ENCODE measurements at places on chromosomes 6 and 20.
A peak's percentile ranks its signal among the peaks of the same experiment; 100 is the strongest.

DNA sequence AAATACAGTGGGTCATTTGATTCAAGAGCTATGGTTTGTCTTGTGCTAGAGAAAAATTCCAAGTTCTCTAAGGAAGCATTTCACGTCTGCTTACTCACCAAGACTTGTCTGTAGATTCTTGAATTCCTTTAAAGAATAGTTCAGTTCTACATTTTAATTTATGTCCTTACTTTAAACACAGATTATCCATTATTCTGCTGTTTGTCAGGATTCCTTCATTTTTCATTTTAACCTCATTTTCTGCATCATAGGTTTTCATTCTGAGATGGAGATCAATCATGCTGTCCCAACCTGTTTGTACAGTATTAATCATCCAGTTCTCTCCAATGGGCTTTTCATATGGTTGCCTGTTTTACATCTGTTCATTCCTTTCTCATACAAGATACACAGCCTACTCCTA, 24.5 kb upstream of the POPDC3 start:
- no peak for DNase-seq

GRCh38 chr6:43786664-43787329, 16.8 kb downstream of the VEGFA start:
- DNase-seq, result no peak

GRCh38 chr20:51579137-51579536, 36.6 kb upstream of the NFATC2 start:
- no peak for DNase-seq

DNA sequence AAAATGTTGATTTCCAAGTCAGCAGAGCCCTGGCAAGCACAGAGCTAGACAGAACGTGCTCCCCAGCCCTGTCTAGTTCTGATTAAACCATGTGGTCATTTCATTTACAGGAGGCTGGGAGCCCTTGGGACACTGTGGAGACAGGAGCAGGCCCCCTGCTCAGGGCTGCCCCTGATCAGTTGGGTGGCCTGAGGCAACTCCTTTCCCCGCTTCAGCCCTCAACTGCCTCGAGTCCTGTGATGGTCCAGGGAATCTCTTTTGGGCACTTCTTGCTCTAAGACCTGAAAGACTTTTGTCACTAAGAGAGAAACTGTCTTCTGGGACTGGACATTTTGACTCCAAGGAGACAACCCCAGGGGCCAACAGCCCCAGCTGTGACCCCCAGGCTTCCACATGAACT, 13.5 kb downstream of the DYNLRB1 start:
- DNase-seq, result no peak

DNA sequence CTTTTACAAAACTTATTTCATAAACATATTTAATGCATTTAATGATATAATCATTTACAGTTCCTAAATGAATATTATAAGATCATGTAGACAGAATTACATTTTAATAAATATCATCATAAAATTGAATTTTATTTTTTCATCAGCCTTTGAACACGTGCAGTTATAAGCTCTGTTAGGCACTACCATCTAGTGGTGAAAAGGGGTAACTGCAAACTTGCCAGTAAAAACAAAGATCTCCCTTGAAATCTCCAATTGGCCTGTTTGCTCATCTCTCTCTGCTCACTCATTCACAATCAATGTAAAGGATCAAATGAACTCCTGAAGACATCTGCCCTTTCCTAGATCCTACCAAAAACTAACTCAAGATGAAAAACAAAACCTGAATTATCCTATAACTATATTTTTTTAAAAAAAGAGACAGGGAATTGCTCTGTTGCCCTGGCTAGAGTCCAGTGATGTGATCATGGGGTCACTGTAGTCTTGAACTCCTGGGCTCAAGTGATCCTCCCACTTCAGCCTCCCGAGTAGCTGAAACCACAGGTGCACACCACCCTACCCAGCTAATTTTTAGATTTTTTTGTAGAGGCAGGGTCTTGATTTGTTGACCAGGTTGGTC, 31.7 kb downstream of the SAMHD1 start:
- peak; percentile 18 for DNase-seq

- no peak for DNase-seq
Measured at GRCh38 chr6:84512391-84512790, 252.0 kb downstream of the TBX18 start.

DNA sequence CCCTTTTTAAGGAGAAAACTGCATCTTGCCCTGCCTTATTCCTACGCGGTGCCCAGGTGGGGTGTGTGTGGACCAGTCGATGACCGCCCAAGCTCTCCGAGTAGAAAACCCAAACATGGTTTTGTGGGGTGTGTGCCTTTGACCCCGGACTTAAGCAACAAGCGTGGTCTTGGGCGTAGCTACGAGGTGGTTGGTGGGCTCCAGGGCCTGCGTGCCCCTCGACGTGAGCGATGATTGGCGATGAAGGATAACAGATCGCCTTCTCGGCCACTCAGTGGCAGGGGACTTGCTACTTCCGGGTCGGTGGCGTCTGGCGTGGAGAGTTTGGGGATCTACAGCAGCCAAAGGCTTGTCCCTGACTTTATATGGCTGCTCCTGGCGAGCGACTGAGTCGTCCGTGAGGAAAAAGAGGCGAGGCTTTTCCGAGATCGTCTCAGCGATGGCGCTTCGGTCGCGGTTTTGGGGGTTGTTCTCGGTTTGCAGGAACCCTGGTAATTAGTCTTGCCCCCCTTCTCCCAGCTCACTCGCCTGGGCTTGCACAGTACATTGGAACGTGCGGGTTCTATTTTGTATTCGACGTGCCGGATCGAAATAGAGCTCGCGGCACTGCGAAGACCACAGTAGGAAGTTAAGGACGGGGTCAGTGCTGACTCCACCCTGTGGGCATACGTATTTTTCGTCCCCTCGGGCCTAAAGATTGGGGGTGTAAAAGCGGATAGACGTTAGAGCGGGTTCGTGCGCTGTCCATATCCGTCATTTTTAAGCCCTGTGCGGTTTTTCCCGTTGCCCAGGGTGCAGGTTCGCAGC, at the start of gene MRPL18:
Gene MRPL18 (plus strand): TSS at position 319 of the 807 bp plus-strand sequence. CDS start 121 bp downstream, at position 440.
- DNase-seq, result peak; percentile 87

GRCh38 chr6:28371706-28372451, 22.1 kb downstream of the ZKSCAN3 start:
- no peak for DNase-seq

DNA sequence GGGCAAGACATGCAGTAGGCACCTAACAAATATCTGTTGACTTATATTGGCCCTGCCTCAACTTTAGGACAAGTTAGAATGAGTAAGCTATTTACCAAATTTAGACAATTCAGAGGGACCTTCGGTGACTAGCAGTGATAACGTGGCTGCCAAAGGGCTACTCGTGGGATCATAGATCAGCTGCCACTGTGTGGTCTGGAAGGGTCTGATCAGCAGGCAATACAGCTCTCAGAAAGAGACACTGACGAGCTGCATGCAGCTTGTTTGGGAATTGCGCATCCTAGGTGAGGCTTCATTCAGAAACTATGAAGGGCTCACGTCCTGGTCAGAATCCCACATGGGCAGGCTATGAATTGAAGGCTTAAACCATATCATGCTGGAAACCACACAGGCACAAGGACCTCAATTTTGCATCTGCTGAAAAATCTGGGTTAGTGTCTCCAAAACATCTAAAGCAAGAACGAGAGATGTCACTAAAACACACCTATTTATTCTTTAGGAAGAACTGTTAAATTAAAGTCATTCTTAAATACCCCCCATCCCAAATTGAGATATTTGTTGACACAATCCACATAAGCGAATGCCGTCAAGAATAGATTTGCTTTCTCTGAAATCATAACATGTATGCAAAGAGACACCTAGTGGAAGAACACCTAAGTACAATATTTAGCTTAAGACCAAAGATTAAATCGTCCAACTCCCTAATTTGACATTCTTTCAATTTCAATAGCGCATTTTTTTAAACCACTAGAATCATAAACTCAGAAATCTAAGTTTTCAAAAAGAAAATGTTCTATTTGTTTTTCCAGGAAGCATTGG, 79.6 kb downstream of the IPCEF1 start:
- peak; percentile 72 for DNase-seq

DNA sequence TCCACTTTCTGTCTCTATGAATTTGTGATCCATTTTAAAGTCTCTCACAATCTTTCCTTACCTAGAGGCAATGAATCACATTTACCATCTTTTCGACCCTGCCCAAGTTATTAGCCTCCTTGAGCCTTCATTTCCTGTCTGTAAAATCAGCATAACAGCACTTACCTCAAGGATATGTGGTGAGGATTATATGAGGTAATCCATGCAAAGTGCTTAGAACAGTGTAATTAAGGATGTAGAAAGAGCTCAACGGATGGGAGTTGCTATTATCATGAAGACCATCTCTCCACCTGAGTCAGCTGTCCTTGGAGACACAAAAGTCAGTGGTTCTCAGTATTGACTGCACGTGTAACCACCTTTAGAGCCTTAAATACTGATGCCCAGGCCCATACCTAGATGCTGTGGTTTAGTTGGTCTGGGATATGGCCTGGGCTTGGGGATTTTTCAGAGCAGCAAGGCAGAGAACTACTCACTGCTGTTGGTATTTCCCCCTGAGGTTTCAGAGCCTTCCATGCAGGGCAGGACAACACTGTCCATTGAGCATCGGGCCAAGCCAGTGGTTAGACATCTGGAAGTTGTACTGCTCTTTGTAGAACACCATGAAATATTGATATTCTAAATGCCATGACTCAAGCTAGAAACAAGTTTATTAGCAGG, 55.8 kb downstream of the LYRM2 start:
- no peak for DNase-seq

GRCh38 chr6:34179106-34179720, 33.3 kb upstream of the GRM4 start:
- DNase-seq, result no peak

GRCh38 chr20:58366866-58367265, 22.2 kb upstream of the VAPB start:
- DNase-seq, result no peak

GRCh38 chr6:113352029-113352801, 504.9 kb upstream of the MARCKS start:
- no peak for DNase-seq

- DNase-seq, result no peak
Measured at GRCh38 chr6:157535340-157536222, 154.6 kb downstream of the ZDHHC14 start.

DNA sequence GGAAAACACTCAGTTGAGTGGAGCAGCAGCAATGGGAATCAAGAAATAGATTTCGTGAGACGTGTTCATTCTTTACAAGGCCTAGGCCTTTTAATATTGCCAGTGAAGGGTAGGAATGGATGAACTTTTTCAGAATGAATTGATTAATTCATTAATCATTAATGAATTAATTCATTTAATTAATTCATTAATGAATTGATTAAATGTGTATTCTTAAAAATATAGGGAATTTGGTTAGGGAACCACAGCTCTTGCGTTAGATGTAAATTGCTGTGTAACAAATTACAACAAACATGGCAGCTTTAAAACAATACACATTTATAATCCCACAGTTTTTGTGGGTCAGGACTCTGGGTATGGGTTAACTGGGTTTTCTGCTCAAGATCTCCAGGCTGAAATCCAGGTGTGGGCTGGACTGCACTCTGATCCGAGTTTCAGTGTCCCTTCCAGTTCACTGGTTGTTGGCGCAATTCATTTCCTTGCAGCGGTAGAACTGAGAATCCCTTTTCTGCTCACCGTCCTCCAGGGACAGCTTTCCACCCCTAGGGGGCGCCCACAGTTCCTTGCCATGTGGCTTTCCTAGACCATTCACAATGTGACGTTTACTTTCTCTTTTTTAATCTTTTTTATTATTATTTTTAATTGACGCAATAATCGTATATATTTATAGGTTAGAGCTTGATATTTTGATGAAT, 32.8 kb upstream of the BCAS1 start:
- peak; percentile 0 for DNase-seq

- peak; percentile 90 for DNase-seq
Measured at GRCh38 chr6:37502703-37503291, 3.1 kb upstream of the CCDC167 start.

DNA sequence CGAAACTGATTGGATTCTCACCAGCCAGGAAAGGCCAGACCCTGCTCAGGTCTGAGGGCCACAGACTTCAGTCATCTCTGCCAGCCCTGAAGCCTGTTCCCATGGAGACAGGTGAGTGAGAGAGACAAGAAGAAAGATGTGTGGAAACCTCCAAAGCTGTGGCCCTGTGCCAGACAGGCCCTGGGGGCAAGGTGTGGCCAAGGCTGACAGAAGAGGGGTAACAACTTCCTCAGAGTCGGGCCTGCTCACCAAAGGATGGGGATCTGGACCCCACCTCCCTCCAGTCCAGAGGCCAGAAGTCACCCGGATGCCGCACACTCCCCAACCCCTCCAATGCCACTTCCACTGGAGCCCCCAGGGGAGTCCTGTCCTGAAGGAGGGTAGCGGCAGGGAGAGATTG, 73.6 kb downstream of the MDGA1 start:
- DNase-seq, result peak; percentile 22

DNA sequence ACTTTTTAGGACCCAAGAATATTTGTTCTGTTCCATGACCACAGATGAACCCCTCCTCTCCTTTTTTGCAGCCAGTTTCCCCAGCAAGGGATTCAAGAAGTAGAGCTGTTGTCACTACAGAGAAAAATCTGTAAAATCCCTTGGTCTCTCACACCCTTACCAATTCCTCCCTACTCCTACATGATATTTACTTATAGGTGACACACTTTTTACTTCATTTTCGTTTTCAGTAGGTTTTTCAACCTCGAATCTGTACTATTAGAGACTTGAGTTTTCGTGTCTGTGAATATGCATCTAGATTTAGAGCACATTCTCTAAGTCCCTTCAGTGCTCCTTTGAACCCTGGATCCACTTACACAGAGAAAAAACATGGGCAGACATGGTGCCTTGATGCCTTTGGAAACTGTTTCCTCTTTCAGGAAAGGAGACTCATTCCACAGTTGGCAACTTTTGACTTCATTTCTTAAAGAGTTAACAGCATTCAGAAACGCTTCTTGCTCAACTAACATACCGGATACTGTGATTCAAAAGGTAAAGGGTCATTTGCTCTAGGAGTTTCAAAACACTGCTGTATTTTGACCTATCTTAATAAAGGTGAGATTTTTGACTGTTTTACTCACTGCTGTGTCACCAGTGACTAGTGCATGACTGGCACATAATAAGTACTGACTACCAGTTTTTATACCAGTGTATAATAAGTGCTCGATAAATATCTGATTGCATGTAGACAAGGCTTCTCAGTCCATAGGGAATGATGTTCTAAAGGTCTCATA, 50.6 kb downstream of the LAMA4 start:
- DNase-seq, result no peak

GRCh38 chr20:57437672-57438330, 46.6 kb downstream of the RBM38 start:
- no peak for DNase-seq

- no peak for DNase-seq
Measured at GRCh38 chr6:116492331-116493067, 18.9 kb upstream of the CALHM5 start.

GRCh38 chr6:10658910-10659698, 35.3 kb downstream of the C6orf52 start:
- DNase-seq, result no peak
